Urinary bladder (tissue), 4 donors: ENCODE measurements at places on chromosomes 1 and 21. TPM values are rescaled to one million over a fixed set of nuclear protein-coding genes. Genes with fewer than 3 reads are reported as not detected.

RUNX1 gene
- 15.6 TPM for total RNA-seq

DNA sequence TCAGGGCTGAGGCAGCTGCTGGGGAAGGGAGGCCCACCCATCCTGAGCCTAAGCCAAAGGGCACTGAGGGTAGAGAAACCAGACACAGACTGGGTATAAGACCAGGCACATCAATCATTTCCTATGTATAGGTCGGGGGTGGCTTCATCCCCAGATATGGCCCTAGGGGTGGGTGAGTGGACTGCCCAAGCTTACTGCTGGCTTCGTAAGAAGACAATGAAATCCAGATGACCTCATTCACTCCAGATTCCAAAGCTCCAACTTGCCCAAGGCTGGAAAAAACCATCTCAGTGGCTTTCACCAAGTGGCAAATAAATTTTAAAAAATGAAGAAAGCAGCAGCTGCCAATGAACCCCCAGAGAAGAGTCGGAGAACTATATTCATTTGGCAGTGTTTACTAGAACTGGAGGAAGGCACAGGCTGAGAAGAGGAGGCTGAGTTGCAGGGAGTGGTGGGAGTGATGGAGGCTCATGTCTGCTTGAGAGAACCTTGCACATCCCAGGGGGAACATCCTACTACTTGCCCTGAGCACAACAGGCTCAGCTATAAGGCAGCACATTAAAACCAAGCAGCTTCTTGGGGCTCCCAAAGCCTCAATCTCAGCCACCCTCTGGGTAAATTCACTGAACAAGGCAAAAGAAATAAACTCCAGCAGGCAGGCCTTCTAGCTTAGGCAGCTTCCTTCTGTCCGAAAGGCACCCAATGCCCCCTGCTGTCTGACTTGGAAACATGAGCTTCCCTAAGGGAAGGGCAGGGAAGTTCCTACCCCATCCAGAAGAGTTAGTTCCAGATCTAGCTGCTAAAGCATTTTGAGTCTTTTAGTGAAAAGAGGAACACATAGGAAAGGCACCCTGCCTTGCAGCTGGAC is 14.1 kb downstream of the PEA15 start:
- DNase-seq = no peak

DNA sequence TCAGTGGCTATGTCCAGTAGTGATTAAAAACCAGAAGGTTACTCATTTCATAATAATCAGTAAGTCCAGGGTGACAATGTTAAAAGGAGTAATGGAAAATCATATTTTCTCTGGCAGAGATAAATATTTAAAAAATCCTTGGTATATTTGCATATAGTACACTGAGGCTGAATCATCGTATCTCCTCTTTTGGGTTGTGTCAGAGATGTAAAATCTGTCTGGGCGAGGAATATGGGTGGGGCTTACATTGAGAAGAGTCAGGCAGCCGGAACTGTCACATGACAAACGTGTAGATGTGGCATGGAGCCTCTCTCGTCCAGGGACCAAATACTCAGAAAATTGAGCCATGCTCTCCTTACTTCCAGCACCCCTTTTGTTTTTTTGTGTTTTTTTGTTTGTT is 120.9 kb downstream of the FMN2 start:
- no peak for DNase-seq

GRCh38 chr1:83796409-83796808 is 202.5 kb downstream of the TTLL7 start:
- no peak for DNase-seq
